NCI-H2029 treated with DMSO at 0.1 percent for 48 hours (cell line): ENCODE measurements at places on chromosomes 1 and 21.

DNA sequence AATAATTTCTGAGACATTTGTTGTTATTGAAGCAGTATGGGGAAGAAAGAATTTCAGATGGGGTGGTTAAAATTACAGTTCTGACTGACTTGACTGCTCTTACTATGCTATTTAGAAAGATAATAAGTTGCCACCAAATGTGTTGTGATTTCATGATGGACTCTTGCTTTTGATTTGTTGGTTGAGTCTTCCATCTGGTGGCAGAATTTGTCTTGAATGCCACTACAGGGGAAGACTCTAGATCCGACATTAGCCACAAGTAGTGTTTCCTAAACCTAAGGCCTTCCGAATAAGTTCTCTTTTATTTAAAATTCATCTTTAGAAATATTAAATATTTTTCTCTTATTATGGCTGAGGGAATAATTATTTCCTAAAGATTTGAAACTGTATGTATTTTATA lies 190.9 kb upstream of the ADGRL4 start:
- no peak for DNase-seq

- no peak for DNase-seq
Measured at GRCh38 chr1:41428738-41429640, 55.5 kb downstream of the EDN2 start.

GRCh38 chr1:184838504-184838951 lies 83.9 kb upstream of the EDEM3 start:
- no peak for DNase-seq

DNA sequence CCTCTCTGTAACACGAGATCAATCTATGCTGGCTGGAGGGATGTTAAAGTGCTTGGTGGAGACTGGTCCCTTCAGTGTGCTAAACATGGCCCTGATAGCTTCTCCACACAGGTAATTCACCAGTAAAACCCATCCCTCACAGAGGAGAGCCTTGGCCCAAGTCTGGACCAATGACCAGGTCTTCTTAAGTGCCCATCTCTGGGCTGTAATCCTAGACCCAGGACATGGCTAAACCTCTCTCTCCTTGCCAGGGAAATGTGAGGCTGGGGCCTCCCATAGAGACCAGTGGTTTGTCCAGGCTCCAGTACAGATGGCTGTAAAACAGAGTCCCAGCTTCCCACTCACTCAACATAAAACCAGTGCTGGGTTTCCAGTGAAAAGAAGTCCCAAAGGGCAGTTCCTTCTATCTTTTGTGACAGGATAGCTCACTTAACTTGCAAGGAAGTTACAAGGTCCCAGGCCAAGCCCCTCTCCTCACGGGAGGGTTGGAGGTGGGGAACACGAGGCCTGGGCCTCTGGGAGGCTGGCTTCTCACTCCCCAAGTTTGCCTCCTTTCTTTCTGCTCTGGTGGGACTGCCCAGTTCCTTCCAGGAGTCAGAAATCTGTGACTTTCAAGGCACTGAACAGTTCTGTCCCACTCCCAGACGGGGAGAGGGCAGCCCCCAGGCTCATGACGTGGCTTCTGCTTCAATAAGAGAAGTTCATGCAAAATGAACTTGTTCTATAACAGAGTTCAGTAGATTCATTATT lies 2.2 kb upstream of the KIF17 start:
- no peak for DNase-seq

GRCh38 chr1:207884266-207885029 lies 26.5 kb downstream of the CD34 start:
- peak; percentile 95 for DNase-seq

GRCh38 chr1:188249811-188250210 lies 1421.1 kb downstream of the PLA2G4A start:
- no peak for DNase-seq

DNA sequence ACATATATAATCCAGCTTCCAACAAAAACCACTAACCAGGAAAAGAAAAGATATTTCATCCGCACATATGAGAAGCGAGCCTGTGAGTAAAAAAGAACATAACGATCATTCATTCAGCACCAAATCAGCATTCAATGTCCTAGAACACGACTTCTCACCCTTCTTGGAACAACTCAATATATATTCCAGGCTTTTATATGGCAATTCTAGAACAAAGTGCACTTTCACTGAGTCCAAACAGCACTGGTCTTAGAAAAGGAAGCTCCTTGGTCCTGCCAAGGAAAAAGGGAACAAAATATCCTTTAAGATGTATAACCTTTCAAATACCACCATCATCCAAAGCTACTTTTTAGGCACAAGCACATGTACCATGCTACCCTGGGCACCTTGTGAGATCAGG lies 44.5 kb downstream of the RPL5 start:
- no peak for DNase-seq

DNA sequence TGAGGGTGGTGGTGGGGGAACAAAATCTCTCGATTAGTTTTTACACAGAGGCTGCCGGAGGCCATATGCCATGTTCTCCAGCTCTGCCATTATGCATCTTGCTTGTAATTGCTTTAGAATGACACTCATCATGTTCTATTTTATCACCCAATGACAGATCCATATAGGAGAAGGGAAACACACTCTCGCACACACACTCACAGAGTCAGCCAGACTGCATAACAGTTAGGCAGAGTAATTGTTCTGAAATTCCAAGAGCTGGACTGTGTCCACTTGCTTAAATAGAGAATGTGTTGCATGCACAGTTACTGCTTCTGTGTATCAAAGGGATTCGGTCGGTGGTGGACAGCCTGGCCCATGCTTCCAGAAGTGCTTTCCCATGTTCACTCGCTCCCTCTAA lies 30.6 kb downstream of the KCND3 start:
- no peak for DNase-seq

DNA sequence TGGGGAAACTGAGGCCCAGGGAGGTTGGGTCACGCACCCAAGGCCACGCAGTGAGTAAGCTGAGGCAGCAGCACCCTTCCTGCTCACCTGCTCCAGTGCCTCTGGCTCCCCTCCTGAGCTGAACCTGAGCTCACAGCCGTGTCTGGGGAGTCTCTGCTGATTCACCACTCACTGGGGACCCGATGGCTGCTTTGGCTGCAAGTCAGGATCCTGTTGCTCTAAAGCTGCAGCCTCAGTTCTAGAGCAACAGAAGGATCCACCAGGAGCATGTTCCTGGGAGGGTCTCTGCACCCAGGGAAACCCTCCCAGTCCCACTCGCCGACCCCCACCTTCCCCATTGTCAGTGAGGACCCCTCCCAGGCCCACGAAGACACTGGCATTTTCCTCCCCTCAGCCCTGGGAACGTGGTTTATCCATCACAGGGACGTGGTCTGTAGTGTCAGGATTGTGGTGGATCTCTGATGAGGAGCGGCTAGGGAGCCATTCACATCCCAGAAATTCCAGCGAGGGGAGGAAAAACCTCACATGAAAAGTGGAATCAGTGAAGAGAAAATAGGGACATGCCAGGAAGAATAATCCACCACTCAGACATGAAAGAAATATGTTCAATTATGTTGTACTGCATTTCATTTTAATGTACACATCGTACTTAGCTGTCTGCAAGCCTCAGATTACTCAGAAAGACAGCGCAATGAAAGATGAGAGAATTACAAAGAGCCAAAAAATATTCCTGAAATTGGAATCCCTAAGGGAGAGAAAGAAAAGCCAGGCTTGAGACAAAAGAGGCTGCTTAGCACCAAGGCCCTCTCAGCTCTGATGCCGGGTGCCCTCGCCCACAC lies 447.2 kb downstream of the MATN1 start:
- DNase-seq, result no peak

DNA sequence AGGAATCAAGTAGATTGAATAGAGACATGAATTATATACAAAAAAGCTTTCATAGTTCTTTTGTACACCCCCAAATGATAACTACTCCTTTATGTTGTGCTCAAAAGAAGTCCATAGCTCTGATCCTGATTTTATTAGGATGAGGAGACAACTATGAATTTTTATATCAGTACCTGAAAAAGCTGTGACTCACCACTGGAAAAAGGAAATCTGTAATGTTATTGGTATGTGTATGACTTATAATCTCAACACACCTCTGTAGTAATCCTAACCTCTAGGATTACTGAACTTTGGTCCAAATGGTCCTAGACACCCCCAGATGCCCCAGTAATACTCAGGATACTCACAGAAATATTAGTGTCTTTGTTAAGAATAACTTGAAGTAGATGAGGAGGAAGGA lies 10.2 kb downstream of the PRKAB2 start:
- no peak for DNase-seq

GRCh38 chr1:109248797-109249629 lies at the start of gene CELSR2:
TSS of gene CELSR2 (plus strand) at chr1:109249539. CDS start at chr1:109250080, 541 bp downstream.
- no peak for DNase-seq

DNA sequence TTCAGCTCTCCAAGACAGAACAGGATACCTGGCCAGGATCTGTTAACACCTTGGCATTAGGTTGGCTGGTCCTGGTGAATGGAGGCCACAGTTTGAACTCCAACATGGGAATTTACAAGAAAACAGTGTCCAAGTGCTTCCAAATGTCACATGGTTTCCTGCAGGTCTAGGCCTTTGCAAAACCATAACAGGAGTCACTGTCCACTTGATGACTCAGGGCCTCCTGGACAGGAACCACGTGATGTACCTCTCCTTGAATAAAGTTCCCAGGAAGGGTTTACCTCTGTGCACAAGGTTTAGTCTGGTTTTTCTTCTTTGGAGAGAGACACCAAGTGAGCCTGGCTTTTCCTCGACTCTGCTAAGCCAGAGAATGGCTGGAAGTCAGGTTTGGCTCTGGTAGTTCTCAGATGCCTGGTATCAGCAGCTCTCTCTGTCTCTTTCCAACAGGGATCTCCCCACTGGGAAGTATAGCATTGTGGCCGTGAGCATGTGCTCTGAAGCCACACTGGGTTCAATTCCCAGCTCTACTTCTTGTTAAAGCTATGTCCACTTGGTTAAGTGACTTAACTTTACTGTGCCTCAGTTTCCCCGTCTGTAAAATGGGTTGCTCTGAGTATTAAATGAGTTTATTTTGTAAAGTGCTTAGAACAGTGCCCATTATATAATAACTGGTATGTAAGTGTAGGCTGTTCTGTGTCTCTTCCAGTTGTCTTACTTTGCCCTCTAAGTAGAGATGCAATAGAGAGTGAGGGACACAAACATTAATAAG lies 27.3 kb upstream of the TMEM61 start:
- no peak for DNase-seq

GRCh38 chr21:27722095-27722494 lies 755.2 kb upstream of the ADAMTS5 start:
- no peak for DNase-seq

DNA sequence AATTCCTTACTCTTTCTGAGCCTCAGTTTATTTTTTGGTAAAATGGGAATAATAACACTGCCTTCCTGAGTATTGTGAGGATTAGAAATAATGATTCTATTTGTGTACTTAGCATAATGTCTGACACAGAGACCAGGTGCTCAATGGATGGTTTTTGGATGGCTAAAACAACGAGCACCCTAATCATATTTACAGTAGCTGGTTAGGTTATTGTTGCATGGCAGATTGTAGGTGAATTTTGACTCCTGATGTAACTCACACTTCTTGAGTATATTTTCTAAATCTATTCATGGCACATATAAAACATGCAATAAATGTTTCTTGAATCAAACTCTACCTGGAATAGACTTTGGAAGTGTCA lies 11.9 kb upstream of the DUSP10 start:
- no peak for DNase-seq

- DNase-seq, result no peak
Measured at GRCh38 chr1:18580691-18581419, 49.8 kb upstream of the PAX7 start.

DNA sequence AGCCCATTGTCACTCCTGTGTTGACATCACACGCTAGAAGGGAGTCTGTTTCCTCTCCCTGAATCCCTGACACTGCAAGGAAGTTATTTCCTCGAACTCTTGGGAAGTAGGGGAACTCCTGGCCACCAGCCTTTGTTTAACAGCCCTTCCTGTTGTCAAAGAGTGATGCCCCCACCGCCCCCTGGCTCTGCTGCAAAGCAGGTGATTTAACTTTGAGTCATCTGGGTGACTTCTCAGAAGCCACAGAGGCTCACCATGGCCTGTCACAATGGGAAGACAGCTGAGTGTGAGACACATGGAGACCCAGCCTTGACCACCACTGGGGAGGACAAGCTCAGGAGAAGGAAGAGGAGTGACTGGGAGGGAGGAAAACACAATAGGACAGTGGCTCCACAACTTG lies 182.8 kb downstream of the PSMG1 start:
- DNase-seq, result no peak

DNA sequence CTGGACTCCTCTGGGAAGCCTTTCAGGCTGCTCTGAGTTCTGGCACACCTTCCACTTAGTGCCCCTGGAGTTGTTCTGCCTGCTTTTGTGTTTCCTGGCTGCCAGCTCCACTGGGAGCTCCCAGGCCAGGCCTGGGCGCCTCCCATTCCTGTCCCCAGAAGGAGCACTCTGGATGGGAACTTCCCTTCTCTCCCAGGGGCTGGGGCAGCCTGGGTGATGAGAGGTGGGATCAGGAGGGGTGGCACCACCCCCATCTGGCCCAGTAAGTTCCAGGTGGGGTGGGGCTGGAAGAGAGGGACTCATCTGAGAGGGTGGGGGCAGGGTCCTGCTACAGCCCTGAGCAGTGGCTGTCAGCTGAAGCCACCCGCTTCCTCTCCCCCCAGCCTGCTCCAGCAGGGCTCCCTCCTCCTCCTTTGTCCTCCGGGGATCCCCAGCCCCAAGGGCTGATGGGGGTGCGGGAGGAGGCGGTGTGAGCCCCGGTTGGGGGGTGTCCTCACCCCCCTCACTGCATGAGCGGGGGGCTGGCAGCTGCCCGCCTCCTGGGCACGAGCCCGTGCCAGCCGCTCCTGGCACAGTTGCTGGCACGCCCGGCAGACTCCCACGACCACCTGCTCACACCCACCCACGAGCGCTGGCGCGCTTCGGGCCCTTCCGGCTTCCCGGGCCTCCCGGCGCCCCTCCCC lies 4.7 kb downstream of the FOXO6 start:
- peak; percentile 99 for DNase-seq

GRCh38 chr1:107871259-107871658 lies 93.7 kb downstream of the VAV3 start:
- DNase-seq, result no peak

DNA sequence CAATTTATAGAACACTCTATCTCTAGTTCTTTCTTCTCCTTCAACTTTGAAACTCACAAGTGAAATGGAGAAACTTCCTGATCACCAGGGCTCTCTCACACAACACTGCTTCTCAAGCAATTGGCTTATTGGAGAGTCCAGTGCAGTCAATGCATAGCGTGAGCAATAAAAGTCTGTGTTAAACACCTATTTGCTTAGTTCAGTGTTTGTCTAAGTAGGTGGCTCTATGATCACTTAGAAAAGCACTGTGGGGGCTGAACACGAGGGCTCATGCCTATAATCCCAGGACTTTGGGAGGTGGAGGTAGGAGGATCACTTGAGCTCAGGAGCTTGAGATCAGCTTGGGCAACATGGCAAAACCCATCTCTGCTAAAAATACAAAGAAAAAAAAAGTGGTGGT lies 12.2 kb downstream of the CTSS start:
- no peak for DNase-seq

GRCh38 chr1:13828454-13829151 lies 128.6 kb downstream of the PRDM2 start:
- no peak for DNase-seq

- no peak for DNase-seq
Measured at GRCh38 chr1:159141584-159142390, 29.6 kb upstream of the CADM3 start.

GRCh38 chr1:77927414-77927813 lies 39.0 kb downstream of the NEXN start:
- no peak for DNase-seq
